ENCODE measurements at places on chromosomes 2 and 18.

DNA sequence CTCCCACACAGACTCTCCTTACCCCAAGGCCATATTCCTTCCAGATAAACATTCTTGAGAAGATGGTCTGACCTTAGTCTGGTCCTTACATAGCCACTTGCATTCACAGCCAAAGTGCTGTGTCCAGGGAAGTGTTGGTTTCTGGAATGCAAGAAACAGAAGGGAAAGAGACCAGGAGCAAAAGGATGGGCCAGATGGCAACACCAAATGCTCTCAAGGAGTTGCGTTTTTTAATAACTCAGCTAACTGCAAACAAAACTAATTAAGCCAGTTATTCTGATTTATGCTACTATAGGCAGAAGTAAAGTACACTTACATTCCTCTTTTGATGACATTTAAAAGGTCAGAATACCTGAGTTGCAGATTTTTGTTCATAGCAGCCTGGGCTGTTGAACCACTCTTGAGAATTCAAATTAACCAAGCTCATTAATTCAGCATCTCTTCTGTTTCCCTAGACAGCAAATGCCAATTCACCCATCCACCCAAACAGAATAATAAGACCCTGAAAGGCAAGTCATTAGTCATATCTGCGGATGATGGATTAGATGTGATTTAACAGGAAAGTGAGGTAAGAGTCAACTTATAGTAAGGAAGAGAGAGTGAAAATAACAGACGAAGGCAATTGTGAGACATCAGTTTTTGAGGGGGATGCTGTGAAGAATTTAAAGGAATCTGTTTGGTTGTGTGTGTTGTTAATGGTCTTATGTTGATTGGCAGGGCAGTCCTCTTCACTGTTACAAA is 18.8 kb downstream of the CCDC85A start:
- no peak for DNase-seq

DNA sequence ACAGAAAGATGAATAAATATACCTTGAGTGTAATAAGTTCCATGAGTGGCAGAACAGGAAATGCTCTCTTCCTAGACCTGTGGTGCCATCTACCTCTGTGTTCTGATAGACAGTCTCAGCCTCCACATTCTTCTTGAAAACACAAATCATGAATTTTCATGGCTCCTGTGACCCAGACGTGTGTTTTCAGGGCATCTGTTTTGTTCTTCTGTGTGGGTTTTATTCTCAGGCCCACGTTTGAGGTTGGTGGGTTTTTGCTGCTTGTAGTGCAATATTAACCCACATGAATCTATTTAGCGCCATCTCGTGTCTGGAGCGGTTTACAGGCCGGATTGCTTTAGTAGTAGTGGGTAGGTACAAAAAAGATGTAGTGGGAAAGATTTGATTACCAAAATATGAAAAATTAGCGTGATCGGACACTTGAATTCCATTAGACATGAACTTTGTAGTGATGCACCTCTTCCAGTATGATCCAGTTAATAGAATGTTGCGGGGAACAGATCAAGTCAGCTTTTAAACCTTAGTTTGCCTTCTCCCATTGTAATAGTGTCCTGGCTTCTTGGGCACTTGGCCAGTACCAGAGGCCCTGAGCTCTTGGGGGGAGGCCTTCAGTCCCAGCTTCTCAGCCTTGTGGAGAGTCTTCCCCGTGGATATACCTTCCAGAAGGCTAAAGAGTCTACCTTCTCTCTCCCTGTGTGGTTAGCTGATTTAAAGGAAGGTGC is 256.5 kb downstream of the TPGS2 start:
- peak; percentile 55 for DNase-seq

GRCh38 chr2:217806482-217806765 is 196.4 kb downstream of the TNS1 start:
- DNase-seq: no peak

GRCh38 chr18:14935210-14935609 is 187.2 kb downstream of the ANKRD30B start:
- DNase-seq: no peak

DNA sequence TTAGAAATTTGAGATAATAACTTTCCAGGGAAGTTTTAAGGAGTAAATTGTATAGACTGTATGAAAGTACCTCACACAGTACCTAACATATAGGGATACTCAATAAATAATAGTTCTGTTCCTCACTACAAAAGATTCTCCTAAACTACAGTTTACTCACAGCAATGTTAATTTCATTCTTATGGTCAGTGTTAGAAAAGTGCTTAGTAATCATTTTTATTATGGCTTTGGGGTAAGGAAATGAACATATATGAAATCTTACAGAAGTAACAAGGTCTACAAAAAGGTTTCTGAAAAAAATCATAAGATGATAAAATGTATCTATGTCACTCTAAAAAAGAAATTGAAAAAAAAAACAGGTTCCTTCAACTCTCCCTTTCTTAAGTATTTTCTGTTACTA is 67.2 kb downstream of the IKZF2 start:
- DNase-seq: no peak

- DNase-seq: no peak
Measured at GRCh38 chr2:217792626-217793527, 209.9 kb downstream of the TNS1 start.

- no peak for DNase-seq
Measured at GRCh38 chr18:70428439-70428838, 139.6 kb downstream of the SOCS6 start.
